K562 (cell line): ENCODE measurements at places on chromosomes 4 and X.

GRCh38 chr4:96063639-96064038 lies 223.7 kb downstream of the PDHA2 start:
- H3K27ac ChIP-seq, result no peak overlapping the region
- no peak for DNase-seq
- H3K4me1 ChIP-seq, result no peaks in the 10 kb centered on the region
- H3K4me3 ChIP-seq, result no peak overlapping the region
- no peaks in the 10 kb centered on the region for H3K36me3 ChIP-seq

DNA sequence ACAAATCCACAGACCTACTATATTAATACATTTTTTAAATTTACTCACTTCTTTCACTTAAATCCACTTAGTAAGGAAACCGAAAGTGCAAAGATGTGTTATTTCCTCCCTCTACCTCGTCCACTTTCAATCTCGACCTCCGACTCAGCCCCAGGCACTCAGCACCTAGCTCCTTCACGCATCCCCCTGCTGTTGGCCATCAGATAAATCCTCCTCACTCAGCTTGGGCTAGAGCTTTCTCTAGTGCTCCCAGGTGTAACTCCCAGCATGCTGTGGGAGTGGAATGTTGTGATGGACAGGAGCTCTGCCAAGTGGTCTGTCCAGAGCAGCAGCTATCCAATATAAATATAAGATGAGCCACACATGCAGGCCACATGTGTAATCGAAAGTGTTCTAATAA lies 26.7 kb upstream of the TEC start:
- H3K4me3 ChIP-seq, result no peak overlapping the region
- H3K36me3 ChIP-seq, result no peaks in the 10 kb centered on the region
- H3K27ac ChIP-seq, result no peak overlapping the region
- H3K27me3 ChIP-seq, result no peaks in the 10 kb centered on the region
- H3K4me1 ChIP-seq, result no peaks in the 10 kb centered on the region; the same call in 2 of the 3 replicates

- H3K36me3 ChIP-seq, result no peaks in the 10 kb centered on the region
- no peaks in the 10 kb centered on the region for H3K27me3 ChIP-seq
- no peak overlapping the region for H3K4me3 ChIP-seq
- H3K27ac ChIP-seq, result no peak overlapping the region
- no peak for DNase-seq
Measured at GRCh38 chr4:1866189-1866661, 5.0 kb upstream of the NSD2 start.

- H3K36me3 ChIP-seq, result no peaks in the 10 kb centered on the region
- no peak overlapping the region for H3K4me3 ChIP-seq
- DNase-seq, result no peak
- H3K27me3 ChIP-seq, result no peaks in the 10 kb centered on the region
- H3K4me1 ChIP-seq, result no peaks in the 10 kb centered on the region
- H3K27ac ChIP-seq, result no peak overlapping the region
Measured at GRCh38 chrX:964831-965416, 247.5 kb downstream of the CRLF2 start.

DNA sequence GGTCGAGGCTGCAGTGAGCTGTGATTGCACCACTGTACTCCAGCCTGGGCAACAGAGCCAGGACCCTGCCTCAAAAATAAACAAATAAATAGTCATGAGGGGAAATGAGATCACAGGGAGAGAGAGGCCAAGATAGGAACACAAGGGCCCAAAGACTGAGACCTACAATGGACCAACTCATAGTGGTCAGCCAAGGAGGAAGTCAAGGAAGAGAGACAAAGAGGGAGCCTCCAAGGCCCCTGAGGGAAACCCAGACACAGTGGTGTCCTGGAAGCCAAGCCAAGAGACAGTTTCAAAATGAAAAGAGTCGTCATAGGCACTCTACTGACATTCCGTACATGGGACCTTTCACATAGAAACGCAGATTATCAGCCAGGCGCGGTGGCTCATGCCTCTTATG lies 153.3 kb downstream of the BCOR start:
- H3K4me1 ChIP-seq, result no peaks in the 10 kb centered on the region
- no peak overlapping the region for H3K27ac ChIP-seq
- H3K27me3 ChIP-seq, result no peaks in the 10 kb centered on the region
- no peaks in the 10 kb centered on the region for H3K36me3 ChIP-seq
- H3K4me3 ChIP-seq, result no peak overlapping the region
- no peak for DNase-seq

- peaks cover 3% of the 10 kb centered on the region; the same call in 2 of the 3 replicates for H3K4me1 ChIP-seq
- H3K4me3 ChIP-seq, result no peak overlapping the region
- peak overlapping the region; percentile 60; the same call in 2 of the 3 replicates for H3K27ac ChIP-seq
- H3K27me3 ChIP-seq, result no peaks in the 10 kb centered on the region
- peaks cover 77% of the 10 kb centered on the region; the same call in 2 of the 3 replicates for H3K36me3 ChIP-seq
Measured at GRCh38 chrX:153708415-153708814, 15.8 kb downstream of the BCAP31 start.

GRCh38 chr4:78747475-78747922 lies 28.7 kb upstream of the BMP2K start:
- no peak overlapping the region for H3K27ac ChIP-seq
- peaks cover 18% of the 10 kb centered on the region for H3K4me1 ChIP-seq
- no peak for DNase-seq
- H3K27me3 ChIP-seq, result no peaks in the 10 kb centered on the region
- H3K4me3 ChIP-seq, result no peak overlapping the region
- H3K36me3 ChIP-seq, result no peaks in the 10 kb centered on the region

DNA sequence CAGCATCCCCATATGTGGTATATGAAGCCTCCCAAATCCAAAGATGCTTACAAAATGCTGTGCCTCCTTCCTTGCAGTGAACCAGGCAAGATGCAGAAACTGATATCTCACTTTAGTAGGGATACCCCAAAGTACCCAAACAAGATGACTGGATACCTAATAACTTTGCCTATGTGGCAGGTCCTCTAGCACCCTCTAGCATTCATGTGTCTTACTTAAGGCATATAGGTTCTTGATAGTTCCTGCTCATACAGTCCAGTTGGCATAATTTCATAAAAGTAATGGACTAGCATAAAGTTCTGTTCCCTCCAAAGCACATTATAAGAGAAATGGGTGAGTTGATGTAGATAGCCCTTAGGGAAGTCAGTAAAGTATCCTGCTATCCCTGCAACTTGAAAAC lies 36.8 kb upstream of the SPP1 start:
- DNase-seq, result no peak
- H3K4me1 ChIP-seq, result no peaks in the 10 kb centered on the region
- no peaks in the 10 kb centered on the region for H3K27me3 ChIP-seq
- H3K36me3 ChIP-seq, result no peaks in the 10 kb centered on the region

- 0 out of 2 replicates have a peak overlapping the region, but pooled peaks have one; percentile 81 for H3K4me3 ChIP-seq
- H3K4me1 ChIP-seq, result peaks cover 21% of the 10 kb centered on the region
- H3K27ac ChIP-seq, result peak overlapping the region; percentile 92; the same call in 2 of the 3 replicates
- H3K27me3 ChIP-seq, result no peaks in the 10 kb centered on the region
Measured at GRCh38 chrX:154021131-154021611, 1.5 kb upstream of the IRAK1 start.

GRCh38 chr4:55303760-55304165 lies 42.3 kb upstream of the SRD5A3 start:
- H3K36me3 ChIP-seq, result no peaks in the 10 kb centered on the region
- no peaks in the 10 kb centered on the region for H3K27me3 ChIP-seq
- DNase-seq, result no peak
- no peaks in the 10 kb centered on the region for H3K4me1 ChIP-seq
- no peak overlapping the region for H3K4me3 ChIP-seq

GRCh38 chr4:78145622-78146021 lies 88.5 kb downstream of the FRAS1 start:
- 0 out of 2 replicates have a peak, but pooled peaks cover 5% of the 10 kb centered on the region for H3K27me3 ChIP-seq
- H3K4me1 ChIP-seq, result no peaks in the 10 kb centered on the region
- no peak overlapping the region for H3K27ac ChIP-seq
- no peaks in the 10 kb centered on the region for H3K36me3 ChIP-seq
- no peak for DNase-seq
